ENCODE measurements at places on chromosomes 3 and 15.
A peak's percentile ranks its signal among the peaks of the same experiment; 100 is the strongest.

GRCh38 chr3:136263251-136263650 lies 13.1 kb downstream of the PCCB start:
- no peak for DNase-seq

GRCh38 chr15:63344731-63345390 lies 36.8 kb downstream of the CA12 start:
- DNase-seq, result no peak

GRCh38 chr3:141431411-141432378 lies 55.1 kb upstream of the RASA2 start:
- DNase-seq, result no peak

- DNase-seq, result no peak
These were observed 185.9 kb downstream of the ERC2 start for GRCh38 chr3:56282341-56282740.

- DNase-seq, result peak; percentile 64
These were observed 230.7 kb downstream of the BBX start for GRCh38 chr3:107753494-107753893.

DNA sequence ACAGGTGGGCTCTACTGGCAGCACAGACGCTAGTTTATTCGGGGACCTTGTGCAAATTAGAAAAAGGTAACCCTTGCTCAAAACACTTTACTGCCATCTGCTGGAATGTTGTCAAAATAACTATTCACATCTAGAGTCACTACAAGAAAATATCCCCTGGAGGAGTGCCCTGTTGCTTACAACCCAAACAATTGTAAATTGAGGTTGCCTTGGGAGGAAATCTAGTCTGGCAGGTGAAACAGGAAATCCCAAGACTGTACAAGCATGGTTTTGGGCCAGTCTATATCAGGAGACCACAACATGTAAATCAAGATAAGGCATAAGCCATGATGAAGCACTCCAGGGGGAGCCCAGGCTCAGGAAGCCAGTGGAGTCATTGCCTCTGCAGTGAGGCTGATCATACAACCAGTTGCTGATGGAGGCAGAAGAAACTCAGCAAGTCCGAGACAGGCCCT lies 136.8 kb upstream of the ACP3 start:
- DNase-seq, result peak; percentile 73

DNA sequence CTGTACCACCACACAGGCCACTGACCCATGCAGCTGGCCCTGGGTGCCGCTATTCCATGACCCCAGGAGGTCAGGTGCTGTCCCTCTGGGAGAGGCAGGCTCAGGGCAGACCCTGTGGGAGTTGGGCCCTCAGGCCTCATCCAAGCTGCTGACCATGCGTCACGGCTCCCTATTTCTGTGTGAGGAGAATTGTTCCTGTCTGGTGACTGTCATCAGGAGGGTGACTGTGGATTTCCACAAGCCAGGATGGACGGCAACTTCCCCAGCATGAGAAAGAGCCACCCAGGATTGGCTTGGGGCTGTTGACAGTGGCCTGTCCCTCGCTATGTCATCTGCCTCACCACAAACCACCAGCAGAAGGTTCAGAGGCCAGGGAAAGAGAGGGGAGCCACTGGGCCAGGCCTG lies 41.4 kb downstream of the ZDHHC19 start:
- no peak for DNase-seq

DNA sequence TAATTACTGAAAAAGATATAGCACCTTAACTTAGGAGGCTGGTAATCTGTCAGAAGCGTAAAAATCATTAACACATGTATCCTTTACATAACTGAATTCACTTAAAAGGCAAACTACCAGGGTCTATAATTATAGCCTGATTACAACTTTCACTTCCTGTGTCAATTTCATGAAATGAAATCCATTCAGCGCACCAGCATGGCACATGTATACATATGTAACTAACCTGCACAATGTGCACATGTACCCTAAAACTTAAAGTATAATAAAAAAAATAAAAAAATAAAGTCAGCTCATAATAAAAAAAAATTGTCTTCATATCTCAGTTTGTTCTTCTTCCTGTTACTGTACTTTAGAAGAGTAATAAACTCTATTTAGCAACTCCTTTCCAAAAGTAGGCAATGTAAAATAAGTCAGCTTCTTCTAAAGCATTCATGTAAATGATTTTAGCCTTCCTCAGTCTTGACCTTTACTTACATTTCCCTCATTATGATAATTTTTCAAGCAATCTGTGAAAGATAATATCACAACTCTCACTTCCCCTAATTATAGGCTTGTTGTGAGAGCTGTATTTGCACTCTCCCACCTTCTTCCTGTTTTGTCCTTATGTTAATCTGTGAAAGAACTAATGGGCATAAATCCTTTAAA lies 50.1 kb downstream of the KBTBD8 start:
- no peak for DNase-seq

GRCh38 chr15:44711743-44712345 lies 527 bp downstream of the B2M start:
- peak; percentile 48 for DNase-seq

DNA sequence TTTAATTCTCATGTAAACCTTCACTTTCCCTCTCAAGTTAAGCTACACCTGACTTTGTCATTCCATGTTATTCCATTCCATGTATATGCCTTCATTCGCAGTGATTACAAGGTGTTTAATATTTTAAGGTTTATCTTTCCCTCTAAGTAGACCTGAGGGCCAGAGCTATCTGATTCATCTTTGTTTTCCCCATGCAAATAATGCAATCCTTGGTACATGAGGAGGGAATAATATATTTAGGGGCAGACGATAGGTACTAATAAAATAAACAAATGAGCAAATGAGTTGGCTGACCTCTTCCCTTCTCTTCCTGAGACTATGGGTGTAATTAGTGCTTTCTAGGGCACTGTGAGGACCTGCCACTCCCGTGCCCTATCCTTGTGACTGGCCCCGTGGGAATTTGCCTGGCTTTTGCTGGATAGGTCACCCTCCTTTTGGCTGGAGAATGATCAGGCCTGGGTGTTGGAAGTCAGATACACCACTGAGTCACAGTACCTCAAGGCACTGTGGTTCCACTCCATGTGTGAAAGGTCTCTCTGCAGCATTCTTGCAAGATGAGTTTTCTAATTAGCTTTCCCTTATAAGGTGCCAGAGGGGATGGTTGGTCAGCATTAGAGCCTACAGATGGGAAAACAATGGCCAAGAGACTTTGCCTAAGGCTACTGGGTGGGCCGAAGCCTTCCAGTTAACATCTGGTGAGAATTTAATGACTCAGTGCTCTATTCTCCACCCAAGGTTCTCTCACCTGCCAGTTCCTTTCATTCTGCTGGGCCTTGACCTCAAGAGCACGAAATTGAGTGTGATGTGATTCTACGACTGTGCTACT lies 183.2 kb downstream of the P3H2 start:
- peak; percentile 52 for DNase-seq

DNA sequence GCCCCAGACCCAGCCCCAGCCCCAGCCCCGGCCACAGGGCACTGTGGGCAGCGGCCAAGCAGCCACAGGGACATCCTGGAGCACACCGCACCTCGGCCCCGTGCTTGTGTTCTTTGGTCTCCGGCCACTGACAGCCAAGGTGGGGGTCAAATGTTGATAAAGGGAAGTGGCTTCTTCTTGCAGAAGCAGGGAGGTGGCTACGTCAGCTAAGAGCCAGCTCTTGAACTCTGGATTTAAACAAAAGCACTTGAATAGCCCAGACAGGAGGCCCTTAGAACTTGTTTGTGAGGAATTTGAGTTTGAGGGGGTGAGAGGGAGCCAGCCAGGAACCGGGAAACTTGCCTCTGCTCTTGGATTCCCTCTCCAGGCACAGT lies 135.8 kb upstream of the ABHD17C start:
- DNase-seq, result no peak

DNA sequence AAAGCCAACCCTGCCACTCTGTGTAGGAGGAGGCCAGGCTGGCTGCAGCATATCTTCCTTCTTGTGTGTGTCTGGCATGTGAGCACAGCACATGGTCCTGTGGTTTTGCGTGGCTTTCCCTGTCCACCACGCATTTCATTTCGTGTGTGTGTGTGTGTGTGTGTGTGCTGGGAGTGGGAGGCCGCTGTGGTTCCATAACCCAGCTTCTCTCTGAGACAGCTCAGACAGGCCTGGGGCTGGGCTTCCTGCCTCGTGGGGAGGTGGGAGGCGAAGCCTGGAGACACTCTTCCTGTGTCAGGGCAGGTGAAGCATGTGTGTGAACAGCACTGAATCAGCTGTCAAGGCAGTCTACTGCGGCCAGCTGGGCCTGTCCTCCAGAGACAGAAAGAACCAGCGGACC lies 16.0 kb upstream of the MRPS22 start:
- DNase-seq, result no peak

- peak; percentile 47 for DNase-seq
These were observed 14.8 kb downstream of the ARNT2 start for GRCh38 chr15:80418892-80419537.

GRCh38 chr3:158520433-158520832 lies 50.6 kb upstream of the MLF1 start:
- no peak for DNase-seq

DNA sequence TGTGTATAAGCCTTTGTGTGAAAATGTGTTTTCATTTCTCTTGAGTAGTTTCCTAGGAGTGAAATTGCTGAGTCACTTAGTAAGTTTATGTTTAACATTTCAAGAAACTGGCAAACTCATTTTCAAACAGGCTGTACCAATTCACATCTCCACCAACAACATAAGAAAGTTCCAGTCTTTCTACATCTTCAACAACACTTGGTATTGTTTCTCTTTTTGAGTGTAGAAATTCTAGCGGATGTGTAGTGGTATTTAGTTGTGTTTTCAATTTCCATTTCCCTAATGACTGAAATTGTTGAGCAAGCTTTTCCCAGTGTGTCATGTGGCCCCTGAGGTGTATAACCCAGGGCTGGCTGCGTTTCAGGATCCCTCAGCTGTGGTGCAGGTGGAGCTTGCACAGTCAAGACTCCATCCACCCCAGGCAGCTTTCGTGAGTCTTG lies 258.5 kb downstream of the PDCD6IP start:
- DNase-seq, result no peak

- no peak for DNase-seq
These were observed 32.2 kb upstream of the ADCY5 start for GRCh38 chr3:123481071-123481470.

DNA sequence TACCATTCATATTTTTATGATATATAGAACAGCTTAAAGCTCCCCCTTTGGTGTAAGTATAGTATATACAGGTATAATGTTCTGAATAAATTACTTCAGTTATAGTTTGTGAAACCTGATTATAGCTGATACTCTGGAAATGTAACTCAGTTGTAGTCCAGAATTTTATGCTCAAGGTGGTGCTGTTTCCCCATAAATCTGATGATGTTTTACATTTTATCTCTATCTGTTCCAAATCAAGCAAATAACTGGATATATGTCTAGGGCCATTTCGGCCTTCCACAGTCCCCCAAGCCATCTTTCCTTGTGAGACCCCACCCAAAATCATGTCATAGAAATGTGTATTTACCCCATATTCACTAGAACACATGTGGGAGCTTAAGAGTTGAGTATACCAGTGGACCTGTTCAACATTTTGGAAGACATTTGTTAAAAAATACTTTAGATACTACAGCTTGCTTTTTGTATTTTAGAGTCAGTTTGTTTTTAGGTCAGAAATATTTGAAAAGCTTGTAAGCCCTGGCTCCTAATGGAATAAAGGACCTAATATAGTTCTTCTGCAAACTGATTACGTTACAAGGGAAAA lies 107.1 kb downstream of the ATG7 start:
- peak; percentile 60 for DNase-seq

- no peak for DNase-seq
These were observed 39.8 kb downstream of the CEMIP start for GRCh38 chr15:80819001-80819400.

GRCh38 chr3:146359841-146360240 lies 108.9 kb upstream of the PLSCR4 start:
- no peak for DNase-seq

DNA sequence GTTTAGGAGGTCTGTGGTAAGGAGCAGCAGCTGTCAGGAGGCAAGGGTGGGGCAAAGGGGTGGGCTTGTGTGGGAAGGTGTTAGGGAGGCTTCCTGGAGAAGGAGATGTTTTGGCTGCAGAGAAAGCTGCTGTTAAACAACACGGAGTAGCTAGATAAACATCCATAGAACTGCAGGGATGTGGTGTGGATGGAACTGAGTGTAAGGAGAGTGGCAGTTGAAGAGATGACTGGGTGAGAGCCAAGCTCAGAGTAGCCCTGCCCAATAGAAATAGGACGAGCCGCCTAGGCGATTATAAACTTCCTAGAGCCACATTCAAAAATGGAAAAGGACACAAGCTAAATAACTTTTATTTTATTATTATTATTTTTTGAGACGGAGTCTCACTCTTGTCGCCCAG lies 19.9 kb downstream of the RPLP1 start:
- DNase-seq, result no peak

DNA sequence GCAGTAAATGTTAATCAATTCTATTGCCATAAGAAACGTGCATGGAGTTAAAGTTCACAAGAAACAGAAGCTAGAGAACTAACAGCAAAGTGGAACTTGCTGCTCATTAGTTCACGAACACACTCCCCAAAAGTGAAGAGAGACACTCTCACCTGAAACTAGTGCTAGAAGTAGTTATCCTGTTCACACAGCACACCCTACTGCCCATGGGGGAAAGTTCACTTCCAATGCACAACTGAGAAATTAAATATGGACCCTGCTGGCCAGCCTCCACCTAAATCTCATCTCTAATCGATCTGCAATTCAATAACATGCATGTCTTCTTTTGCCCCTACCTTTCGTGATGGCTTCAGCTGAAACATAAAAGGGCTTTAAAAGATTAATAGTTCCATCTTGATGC lies 39.4 kb upstream of the FRMD4B start:
- DNase-seq, result peak; percentile 17

- no peak for DNase-seq
These were observed 7.4 kb downstream of the LRRC58 start for GRCh38 chr3:120341658-120342346.

DNA sequence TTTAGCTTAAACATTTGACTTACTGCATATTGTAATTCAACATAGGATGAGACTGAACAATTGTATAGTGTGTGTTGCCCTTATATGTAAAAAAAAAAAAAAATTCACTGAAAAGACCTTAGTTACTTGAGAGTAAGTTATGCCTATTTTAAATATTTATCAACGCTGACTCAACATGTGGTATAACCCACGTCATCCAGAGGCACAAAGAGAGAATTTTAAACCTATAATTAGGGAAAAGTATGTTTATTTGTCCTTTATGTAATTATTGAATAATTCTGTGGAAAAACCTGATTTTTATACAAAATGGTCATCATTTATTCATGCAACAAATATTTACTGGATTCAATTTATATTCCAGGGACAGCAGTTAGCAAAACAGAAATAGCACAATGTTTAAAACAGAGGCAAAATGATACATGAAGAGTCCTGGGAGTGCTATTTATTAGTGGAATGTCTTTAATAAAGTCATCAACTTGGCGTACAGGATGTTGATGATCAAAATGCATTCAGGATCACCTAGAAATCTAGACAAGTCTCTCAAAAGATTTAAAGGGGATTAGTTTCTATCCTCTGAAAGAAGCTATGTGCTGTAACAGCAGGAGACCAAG lies 223.7 kb downstream of the PCCB start:
- DNase-seq, result no peak

- DNase-seq, result no peak
These were observed 22.9 kb downstream of the GRAMD2A start for GRCh38 chr15:72174551-72175165.

GRCh38 chr3:150755902-150756301 lies 7.1 kb downstream of the SIAH2 start:
- DNase-seq, result no peak

GRCh38 chr3:69092030-69092516 lies 7.3 kb downstream of the ARL6IP5 start:
- DNase-seq, result no peak

All from RKO (cell line).